ENCODE measurements at places on chromosomes 1 and 21.

GRCh38 chr1:21175324-21175669, 1.4 kb downstream of the EIF4G3 start:
- H3K27me3 ChIP-seq = no peaks in the 10 kb centered on the region
- H3K4me3 ChIP-seq = peak overlapping the region; percentile 100
- peaks cover 4% of the 10 kb centered on the region for H3K36me3 ChIP-seq

GRCh38 chr1:201288765-201289164, 5.5 kb downstream of the PKP1 start:
- DNase-seq = no peak
- peaks cover 12% of the 10 kb centered on the region for H3K27me3 ChIP-seq
- no peak overlapping the region for H3K27ac ChIP-seq
- H3K4me3 ChIP-seq = no peak overlapping the region
- H3K36me3 ChIP-seq = no peaks in the 10 kb centered on the region

DNA sequence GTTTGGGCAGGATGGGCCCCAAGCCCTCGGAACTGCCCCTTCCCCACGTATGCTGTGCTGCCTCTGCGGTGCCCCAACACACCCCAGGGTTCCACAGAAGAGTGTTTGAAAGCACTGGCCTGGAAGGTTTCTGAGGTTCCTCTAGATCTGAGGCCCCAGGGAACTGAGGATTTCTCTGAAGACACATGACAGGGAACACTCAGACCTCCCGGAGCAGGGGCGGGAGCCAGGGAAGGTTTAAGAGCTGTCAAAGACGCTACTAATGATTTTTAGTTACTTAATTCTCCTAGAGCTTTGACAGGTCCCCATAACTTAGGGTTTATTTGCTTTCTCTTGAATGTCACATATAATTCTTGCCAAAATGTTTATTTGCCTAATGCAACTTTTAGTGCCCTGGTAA, 212.3 kb upstream of the GRIK3 start:
- H3K27me3 ChIP-seq = no peaks in the 10 kb centered on the region
- H3K27ac ChIP-seq = no peak overlapping the region
- H3K36me3 ChIP-seq = no peaks in the 10 kb centered on the region
- no peak overlapping the region for H3K4me3 ChIP-seq
- no peak for DNase-seq

- peaks cover 2% of the 10 kb centered on the region for H3K4me1 ChIP-seq
- no peak for DNase-seq
- no peak overlapping the region for H3K27ac ChIP-seq
- no peaks in the 10 kb centered on the region for H3K27me3 ChIP-seq
- H3K36me3 ChIP-seq = no peaks in the 10 kb centered on the region
- no peak overlapping the region for H3K4me3 ChIP-seq
These were observed 30.4 kb upstream of the DIP2A start for GRCh38 chr21:46428286-46428685.

- no peaks in the 10 kb centered on the region for H3K36me3 ChIP-seq
- no peak for DNase-seq
- no peak overlapping the region for H3K27ac ChIP-seq
- no peak overlapping the region for H3K4me3 ChIP-seq
- H3K4me1 ChIP-seq = no peaks in the 10 kb centered on the region
- H3K27me3 ChIP-seq = no peaks in the 10 kb centered on the region
These were observed 69.5 kb downstream of the TRIM11 start for GRCh38 chr1:228337031-228337564.

- peak; percentile 64 for DNase-seq
- H3K27ac ChIP-seq = no peak overlapping the region
- H3K4me3 ChIP-seq = peak overlapping the region; percentile 42
These were observed 83.1 kb downstream of the HHIPL2 start for GRCh38 chr1:222464841-222465210.
